ENCODE measurements at places on chromosomes 13 and 19. TPM values are rescaled to one million over a fixed set of nuclear protein-coding genes. Genes with fewer than 3 reads are reported as not detected.

CYP2F1 gene
- not detected for total RNA-seq

PABPC3 gene
- total RNA-seq = under 0.01 TPM

C19orf12 gene
- total RNA-seq = 17.8 TPM

CACNG6 gene
- 2.6 TPM for total RNA-seq

RRAS gene
- total RNA-seq = 48.4 TPM

ZNF71 gene
- total RNA-seq = 7.3 TPM

RPL18 gene
- total RNA-seq = 3,123 TPM

MYPOP gene
- total RNA-seq = 1.6 TPM

PSG1 gene
- not detected for total RNA-seq

KLK2 gene
- total RNA-seq = not detected

KLF1 gene
- under 0.01 TPM for total RNA-seq

TRPM4 gene
- total RNA-seq = 11.2 TPM

CEACAM5 gene
- total RNA-seq = not detected

RNASEH2B gene
- 37.4 TPM for total RNA-seq

NLRP7 gene
- total RNA-seq = not detected

CRX gene
- not detected for total RNA-seq

IZUMO1 gene
- total RNA-seq = 0.32 TPM

RASIP1 gene
- 68.2 TPM for total RNA-seq

FXYD7 gene
- total RNA-seq = not detected

UBE2L5 gene
- not detected for total RNA-seq

GPC5 gene
- under 0.01 TPM for total RNA-seq

EFNA2 gene
- 0.97 TPM for total RNA-seq

ZNF345 gene
- total RNA-seq = 1.9 TPM

FGF21 gene
- not detected for total RNA-seq

SHISA7 gene
- total RNA-seq = not detected

CEACAM4 gene
- not detected for total RNA-seq

GJA3 gene
- total RNA-seq = under 0.01 TPM

DNAJC15 gene
- total RNA-seq = 24.0 TPM

TEX101 gene
- not detected for total RNA-seq

EHD2 gene
- 74.1 TPM for total RNA-seq

ELAVL3 gene
- total RNA-seq = not detected

BORCS8 gene
- 18.7 TPM for total RNA-seq

TNFSF13B gene
- total RNA-seq = 0.61 TPM

ZNF829 gene
- 1.3 TPM for total RNA-seq

GAPDHS gene
- not detected for total RNA-seq

C19orf85 gene
- not detected for total RNA-seq

SHFL gene
- 15.9 TPM for total RNA-seq

CLEC11A gene
- total RNA-seq = 27.4 TPM

ZNF837 gene
- 2.9 TPM for total RNA-seq

UPK1A gene
- not detected for total RNA-seq

KISS1R gene
- total RNA-seq = not detected

ZNF534 gene
- not detected for total RNA-seq

ODAD3 gene
- under 0.01 TPM for total RNA-seq
